Stimulated activated CD4-positive, alpha-beta T cell treated with anti-CD3 and anti-CD28 coated beads, Interleukin-15, amount 100 ng/mL, for 1 hour (primary cell): ENCODE measurements at places on chromosomes 16 and 17.

DNA sequence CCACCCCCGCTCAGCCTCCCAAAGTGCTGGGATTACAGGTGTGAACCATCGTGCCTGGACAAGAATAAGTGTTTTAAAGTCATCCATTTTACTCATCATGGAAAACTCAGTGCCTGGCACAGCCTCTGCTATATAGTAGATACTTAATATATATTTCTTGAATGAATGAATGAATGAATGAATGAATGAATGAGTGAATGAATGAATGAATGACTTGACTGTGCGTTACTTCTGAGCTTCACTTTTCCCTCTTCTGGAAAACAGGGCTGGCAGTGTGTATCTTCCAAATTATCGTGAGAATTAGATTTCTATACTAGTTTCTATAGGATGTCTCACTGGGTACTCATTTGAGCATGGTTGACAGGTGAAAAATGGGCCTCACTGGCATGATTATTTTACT, 307.3 kb upstream of the ERCC4 start:
- no peak for DNase-seq

DNA sequence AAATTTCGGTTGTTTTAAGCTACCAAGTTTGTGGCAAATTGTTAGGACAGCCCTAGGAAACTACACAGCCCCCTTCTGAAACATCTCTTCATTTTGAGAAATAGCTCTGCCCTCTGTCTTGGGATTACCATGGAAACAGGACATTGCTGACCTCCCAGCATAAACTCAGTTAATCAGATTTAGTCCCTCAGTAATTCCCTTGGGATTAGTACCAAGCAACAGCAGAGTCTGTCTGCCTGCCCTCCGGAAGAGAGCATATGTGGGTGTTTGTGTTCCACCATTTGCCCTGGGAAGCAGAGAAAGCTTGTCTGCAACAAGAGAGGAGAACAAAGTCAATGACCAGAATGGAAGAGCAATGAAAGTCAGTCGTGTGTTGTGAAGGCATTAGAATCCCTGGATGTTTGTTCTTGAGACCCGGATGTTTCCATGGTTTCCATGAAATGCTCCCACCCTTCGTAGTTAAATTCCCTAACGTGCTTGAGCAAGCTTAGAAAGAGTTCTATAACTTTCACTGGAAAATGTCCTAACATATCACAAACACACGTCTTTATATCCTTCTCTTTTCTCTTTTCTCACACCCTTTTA, 26.2 kb downstream of the NUDT7 start:
- DNase-seq: no peak

- DNase-seq: no peak
Measured at GRCh38 chr16:84541999-84542817, 37.7 kb upstream of the MEAK7 start.

DNA sequence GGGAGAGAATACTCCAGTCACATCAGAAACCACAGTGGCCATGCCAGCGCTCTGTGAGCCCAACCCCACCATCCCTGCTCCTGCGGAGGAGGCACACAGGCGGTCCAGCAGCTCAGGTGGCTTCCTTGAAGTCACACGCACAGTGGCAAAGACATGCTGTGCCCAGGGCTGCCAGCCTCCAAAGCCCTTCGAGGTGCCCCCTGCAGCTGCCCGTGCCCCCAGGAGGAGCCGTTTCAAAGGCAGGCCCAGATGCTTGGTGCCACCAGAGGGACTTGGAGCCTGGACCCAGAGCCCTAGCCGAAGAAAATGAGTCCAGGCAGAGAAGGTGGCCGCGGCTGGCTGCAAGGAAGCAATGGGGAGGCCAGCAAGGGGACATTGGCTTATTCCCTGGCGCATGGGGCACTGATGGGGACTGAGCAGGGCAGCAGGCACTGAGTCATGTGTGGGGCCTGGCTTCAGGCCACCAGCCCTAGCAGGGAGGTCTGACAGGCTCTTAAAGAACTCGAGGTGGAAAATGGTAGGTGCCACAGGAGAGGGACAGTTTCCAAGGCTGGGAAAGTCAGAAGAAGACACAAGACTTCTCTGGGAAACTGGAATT, 17.2 kb upstream of the CACNG1 start:
- DNase-seq: no peak

- no peak for DNase-seq
Measured at GRCh38 chr16:29230671-29231096, 175.8 kb downstream of the NPIPB11 start.

- DNase-seq: no peak
Measured at GRCh38 chr17:83005639-83006038, 73.8 kb upstream of the METRNL start.

DNA sequence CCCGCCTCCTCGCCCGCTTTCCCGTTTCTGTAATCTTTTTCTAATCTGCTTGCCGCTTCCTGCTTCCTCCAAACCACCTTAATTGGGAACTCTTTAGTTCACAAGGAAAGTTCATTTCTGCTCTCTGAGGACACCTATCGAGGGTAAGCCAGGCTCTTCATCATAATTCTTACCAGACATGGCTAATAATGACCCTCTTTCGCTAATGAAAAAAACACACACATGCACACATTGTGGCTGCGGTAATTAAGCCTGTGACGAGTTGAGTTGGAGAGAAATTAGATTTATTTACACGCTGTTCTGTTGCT, 100.6 kb downstream of the ZNF423 start:
- DNase-seq: no peak

DNA sequence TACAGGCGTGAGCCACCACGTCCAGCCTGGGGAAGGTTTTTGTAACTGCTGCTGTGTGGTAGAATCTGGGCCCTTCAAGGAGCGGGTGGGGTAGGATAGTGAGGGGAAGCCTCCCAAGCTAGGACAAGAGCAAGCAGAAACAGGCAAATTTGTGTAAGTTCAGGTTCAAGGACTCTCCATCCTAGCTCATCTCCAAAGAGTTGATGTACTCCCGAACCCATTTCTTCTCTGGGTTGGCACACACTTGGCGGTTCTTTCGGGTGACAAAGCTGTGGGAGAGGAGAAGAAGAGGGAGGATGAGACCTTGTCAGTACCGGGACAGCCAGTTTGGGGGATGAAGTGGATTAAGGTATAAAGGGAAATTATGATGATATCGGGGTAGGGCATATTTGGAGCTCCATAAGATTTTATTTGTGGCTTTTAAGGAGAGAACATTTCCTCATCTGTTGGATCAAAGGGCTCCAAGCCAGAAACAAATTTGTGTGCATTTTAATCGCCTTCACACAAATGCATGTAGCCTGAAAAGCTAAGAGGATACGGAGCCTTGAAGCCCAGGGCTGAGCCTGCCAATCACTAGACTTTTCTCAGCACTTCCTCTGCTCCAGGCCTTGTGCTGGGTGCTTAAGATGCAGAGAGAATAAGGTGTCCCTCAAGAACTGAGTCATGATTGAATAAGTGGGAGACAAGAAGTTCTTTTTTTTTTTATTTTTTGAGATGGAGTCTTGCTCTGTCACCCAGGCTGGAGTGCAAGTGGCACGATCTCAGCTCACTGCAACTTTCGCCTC, 3.7 kb upstream of the HEATR9 start:
- no peak for DNase-seq

DNA sequence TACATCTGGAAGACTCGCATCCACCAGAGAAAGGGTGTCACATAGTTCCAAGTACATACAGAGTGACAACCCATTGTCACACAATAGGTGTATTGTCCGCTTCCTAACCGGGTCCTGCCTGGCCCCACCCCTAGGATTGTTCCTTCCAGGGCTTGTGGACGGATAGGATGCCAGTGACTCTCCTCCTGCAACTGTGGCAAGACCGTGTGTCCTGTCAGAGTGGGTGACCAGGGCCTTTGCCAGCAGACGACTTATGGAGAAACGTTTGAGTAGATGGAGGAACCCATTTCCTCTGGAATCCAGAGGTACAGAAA, 258.4 kb downstream of the CPPED1 start:
- DNase-seq: no peak

DNA sequence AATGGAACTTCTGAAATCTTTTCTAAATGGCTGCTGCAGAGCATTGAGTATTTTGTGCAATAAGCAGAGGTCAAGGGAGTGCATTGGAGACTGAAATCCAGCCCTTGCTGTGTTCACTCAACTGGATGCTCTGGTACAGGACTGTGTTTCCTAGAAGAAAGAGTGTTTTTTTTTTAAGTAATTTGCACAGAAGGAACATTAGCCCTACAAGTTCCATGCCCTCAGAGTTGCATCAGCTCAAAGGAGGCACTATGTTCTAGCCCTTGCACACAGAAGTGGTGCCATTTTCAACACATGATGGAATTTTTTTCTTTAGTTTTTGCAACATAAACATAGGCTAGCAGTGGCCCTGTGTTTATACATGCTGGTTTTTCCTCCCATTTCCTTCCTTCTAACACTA, 144.1 kb upstream of the HLF start:
- DNase-seq: no peak

GRCh38 chr17:19447085-19447583, 36.1 kb downstream of the RNF112 start:
- peak; percentile 21 for DNase-seq

GRCh38 chr17:51427856-51428255, 167.5 kb downstream of the UTP18 start:
- DNase-seq: peak; percentile 40

DNA sequence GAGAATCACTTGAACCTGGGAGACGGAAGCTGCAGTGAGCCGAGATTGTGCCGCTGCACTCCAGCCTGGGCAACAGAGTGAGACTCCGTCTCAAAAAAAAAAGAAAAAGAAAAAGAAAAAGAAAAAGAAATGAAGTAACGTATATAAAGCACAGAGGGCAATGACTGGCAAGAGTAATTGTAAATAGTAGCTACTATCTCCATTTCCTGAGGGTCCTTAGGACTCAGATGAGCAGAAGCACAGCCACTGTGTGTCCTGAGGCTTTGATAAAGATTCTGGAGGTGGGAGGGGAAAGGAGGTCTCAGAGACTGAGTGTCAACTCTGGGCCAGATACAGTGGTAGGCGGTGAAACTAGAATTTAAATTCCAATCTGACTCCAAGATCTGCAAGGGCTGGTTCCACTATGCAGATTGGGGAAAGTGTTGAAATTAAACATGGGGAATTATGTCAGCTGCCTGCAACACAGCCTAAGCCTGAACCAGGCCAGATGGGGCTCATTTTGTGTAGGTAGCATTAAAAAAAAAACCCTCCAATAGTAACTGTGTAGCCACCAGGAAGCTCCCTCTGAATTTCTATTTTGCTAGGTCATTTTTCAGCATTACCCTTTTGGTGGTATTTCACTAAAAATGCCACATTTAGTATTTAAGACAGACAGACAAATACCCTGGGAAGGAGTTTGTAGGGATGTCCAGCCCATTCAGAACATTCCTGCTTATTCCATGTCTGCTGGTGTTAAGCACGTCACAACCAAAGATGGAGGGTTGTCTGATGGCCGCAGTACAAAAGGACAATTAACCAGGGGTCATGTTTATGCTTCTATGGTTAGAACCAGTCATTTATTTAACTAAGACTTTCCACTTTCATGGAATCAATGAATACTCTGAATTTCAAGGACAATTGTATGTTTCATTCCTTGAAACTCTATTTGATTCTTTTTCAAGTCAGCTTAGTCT, 46.1 kb downstream of the TBX4 start:
- no peak for DNase-seq

DNA sequence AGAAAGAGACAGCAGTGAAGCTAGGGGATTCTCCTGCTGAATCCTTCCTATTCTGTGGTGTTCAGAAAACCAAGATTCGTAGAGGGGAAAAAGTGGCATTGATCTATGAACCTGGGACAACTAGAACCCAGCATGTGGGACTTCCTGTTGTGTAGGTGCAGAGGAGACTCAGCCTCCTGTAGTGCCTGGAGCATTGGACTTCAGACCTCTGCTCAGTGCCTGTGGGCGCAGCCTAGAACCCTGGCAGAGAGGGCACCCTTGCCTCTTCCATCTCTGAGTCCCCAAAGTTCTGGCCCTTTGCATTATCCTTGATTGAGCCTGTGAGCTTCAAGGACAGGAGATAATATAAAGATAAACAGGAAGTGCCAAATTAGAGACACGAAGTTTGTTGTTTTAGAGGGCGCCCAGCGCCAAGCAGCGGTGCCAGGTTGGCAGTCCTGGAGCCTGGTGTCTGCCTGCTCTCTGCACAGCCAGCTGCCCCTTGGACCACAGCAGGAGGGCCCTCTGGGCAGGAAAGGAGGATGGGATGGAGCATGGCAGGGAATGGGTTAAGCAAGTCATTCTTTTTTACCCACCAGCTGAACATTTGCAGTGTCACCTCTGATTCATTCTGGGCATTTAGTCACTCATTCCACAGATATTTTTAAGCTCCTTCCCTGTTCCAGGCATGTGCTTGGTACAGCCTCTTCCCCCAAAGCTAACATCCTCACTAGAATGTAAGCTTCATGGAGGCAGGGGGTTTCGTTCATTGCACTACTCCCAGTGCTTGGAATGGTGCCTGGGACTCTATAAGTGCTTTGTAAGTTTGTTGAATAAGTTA, 11.9 kb upstream of the SP6 start:
- no peak for DNase-seq

GRCh38 chr16:1731603-1732002, 25.6 kb downstream of the MAPK8IP3 start:
- no peak for DNase-seq

GRCh38 chr17:27322690-27323508, 29.0 kb downstream of the WSB1 start:
- no peak for DNase-seq

GRCh38 chr17:34782271-34782670, 179.0 kb downstream of the CCT6B start:
- DNase-seq: no peak

- no peak for DNase-seq
Measured at GRCh38 chr17:66354981-66355380, 52.6 kb downstream of the PRKCA start.

- no peak for DNase-seq
Measured at GRCh38 chr17:73589363-73589980, 54.8 kb downstream of the SDK2 start.

DNA sequence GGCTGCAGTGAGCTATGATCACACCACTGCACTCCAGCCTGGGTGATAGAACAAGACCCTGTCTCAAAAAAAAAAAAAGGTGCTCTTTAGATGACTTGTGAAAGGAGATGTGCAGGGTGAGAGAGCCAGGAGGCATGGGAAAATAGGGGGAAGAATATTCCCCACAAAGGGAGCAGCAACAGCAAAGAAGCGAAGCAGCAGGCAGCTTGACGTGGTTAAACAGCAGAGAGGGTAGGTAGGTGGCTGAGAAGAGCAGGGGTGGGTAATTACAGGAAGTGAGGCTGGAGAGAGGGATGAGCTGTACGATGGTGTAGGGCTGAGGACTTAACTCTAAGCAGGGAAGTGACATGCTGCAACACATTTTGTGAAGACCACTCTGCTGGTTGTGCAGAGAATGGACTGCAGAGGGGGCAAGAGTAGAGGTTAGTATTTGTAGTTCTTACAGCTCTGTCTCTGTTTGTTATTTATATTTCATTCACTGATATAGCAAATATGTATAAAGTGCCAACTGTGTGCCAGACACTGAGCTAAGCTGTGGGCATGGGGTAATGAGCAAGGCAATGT, 1.6 kb downstream of the HEATR3 start:
- no peak for DNase-seq

GRCh38 chr16:14378131-14378551, 251.9 kb downstream of the PARN start:
- no peak for DNase-seq

GRCh38 chr17:57604771-57605674, 140.1 kb downstream of the CCDC182 start:
- DNase-seq: no peak

- no peak for DNase-seq
Measured at GRCh38 chr17:60473788-60474187, 51.5 kb downstream of the CHCT1 start.
